ENCODE measurements at places on chromosomes 1 and 21.

DNA sequence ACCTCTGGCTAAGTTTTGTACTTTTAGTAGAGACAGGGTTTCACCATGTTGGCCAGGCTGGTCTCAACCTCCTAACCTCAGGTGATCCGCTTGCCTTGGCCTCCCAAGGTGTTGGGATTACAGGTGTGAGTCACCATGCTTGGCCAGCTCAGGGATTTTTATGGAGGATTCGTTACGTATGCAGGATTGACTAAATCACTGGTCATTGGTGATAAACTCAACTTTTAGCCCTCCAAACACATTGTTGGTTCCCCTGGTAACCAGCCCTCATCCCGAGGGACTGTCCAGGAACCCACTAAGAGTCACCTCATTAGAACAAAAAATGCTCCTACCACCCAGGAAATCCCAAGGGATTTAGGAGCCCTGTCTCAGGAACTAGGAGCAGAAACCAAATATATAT is 40.4 kb downstream of the ST3GAL3 start:
- no peak for DNase-seq

DNA sequence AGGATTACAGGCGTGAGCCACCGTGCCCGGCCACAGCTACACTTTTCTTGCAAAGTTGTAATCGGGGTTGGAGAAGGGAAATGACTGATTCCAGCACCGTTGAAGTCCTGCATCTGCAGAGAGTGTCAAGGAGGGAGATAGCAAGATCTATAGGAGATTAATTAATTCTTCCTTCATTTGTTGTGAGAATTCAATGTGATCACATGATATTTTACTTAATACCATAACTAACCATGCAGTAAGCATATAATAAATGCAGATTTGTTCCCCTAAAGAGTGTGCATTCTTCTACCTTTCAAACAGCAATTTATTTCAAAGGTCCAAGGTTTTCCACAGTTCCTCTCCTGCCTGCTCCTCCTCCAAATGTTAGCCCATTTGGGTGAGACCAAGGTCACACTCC is 204.5 kb downstream of the GREM2 start:
- no peak for DNase-seq

DNA sequence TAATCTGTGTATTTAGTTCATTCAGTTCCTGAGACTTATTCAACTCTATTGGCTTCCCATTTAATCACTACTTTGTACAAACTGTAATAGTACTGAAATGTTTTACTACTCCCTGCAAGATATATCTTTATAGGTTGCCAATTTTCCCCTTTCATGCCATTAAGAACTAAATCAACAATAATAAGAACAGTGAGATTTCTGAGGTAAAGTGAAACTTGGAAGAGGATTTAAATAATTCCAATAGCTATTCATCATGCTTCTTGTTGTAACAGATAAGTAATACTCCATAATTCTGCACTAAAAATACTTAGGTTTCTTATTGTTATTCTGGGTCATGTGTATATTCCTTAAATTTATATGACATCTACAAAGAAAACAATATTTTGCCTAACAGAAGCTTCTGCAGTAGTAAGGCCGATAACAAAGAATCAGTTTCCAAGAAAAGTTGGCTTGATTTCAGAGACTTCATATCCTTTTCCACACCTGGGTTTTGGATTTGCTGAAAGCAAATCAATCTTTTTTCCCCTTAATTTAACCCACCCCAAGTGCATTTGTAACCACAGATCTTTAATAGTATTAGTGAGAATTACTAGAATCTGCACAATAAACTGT is 258.3 kb downstream of the FAF1 start:
- no peak for DNase-seq

- DNase-seq = no peak
Observed at GRCh38 chr1:116380499-116381242, 7.6 kb downstream of the ATP1A1 start.

- no peak for DNase-seq
Observed at GRCh38 chr21:36567216-36567885, 87.4 kb upstream of the CLDN14 start.

- no peak for DNase-seq
Observed at GRCh38 chr1:213989002-213989855, 1.5 kb downstream of the PROX1 start.

GRCh38 chr1:205450448-205450847 is 5.4 kb downstream of the BLACAT1 start:
- no peak for DNase-seq

- no peak for DNase-seq
Observed at GRCh38 chr1:172900376-172900997, 150.3 kb downstream of the TNFSF18 start.

GRCh38 chr1:206709772-206710459 is 25.2 kb downstream of the MAPKAPK2 start:
- DNase-seq = no peak

DNA sequence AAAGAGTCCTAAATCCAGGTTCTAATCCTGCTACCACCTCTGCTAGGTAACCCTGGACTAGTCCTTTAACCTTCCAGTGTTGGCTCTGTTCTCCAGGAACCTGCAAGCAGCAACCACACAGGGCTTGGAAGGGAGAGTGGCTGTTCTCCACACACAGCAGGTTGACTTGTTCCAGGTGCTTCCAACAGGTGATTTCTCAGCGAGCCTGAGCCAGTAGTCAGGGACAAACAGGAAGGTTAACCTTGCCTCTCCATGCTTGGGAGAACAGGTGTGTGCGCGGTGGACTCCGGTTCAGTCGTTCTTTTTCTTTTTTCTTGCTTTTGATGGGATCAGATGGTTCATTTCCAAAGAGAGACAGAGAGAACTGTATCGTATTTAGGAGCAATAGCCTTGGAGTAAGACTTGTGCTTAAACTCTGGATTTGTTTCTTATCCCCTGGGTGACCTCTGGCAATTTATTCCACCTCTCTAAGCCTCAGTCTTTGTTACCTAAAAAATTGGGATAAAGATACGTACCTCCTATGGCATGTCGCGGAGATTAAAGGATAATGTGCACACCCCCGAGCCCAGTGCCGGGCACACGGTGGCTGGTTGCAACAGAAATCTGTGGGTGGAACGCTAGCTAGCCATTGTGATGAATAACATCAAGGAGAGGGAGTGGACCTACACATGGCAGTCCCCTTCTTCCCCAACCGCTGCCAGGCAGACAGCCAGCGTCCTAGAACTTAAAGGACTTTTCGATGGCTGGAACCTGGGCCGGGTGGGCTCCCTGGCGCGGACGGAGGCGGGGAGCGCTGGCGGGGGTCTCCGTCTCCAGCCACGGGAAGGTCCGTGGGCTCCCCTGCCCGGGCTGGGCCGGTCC is 583 bp upstream of the CACHD1 start:
- DNase-seq = no peak

- DNase-seq = no peak
Observed at GRCh38 chr1:37680933-37681332, 11.4 kb upstream of the CDCA8 start.
